Chondrocyte (in vitro differentiated cells): ENCODE measurements at places on chromosomes 4 and X. TPM values are rescaled to one million over a fixed set of nuclear protein-coding genes. Genes with fewer than 3 reads are reported as not detected.

CHRDL1 gene
- total RNA-seq = 0.51 to 1.2 TPM (median 1.2 TPM) in 3 replicates

VEGFC gene
- total RNA-seq = 11.1 to 25.2 TPM (median 13.5 TPM) in 3 replicates

TBC1D9 gene
- 40.5 to 46.5 TPM (median 42.0 TPM) in 3 replicates for total RNA-seq

NSG1 gene
- total RNA-seq = 0.42 TPM in 1 of 3 replicates, not detected in the others

DNA sequence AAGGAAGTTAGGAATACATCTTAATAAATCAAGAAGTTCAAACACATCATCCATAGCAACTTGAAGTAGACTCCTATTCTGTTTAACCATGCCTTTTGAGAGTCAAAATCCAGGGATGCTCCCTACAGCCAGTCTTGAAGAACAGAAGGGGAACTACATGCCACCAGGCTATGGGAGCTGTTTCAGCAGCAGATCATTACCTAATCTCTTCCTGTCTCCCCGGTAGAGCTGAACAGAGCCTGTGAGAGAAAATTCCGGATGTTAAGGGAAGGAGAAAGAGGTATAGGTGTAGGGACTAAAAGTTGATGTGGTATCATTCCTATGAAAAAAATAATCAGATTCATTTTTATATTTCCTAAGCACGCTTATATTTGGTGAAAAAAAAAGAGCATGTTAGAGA, 352.2 kb downstream of the SPRY1 start:
- no peak for DNase-seq

DNA sequence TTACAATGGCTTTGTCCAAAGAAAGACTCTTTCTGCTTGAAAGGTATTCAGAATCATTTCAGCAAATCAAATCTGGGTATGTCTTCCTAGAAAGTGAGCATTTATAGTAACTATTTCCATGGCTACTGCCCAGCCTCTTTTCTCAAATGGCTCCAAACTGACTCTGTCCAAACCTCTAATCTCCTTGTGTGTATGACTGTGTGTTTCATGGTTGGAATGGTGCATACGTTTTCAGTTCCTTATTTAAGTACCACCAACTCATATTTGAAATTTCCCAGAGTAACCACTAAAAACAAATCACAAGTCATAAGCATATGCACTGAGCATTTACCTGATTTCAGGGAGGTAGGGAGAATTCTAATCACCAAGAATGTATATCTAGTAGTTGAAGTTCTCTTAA, 106.0 kb downstream of the TMEM144 start:
- DNase-seq = no peak

DNA sequence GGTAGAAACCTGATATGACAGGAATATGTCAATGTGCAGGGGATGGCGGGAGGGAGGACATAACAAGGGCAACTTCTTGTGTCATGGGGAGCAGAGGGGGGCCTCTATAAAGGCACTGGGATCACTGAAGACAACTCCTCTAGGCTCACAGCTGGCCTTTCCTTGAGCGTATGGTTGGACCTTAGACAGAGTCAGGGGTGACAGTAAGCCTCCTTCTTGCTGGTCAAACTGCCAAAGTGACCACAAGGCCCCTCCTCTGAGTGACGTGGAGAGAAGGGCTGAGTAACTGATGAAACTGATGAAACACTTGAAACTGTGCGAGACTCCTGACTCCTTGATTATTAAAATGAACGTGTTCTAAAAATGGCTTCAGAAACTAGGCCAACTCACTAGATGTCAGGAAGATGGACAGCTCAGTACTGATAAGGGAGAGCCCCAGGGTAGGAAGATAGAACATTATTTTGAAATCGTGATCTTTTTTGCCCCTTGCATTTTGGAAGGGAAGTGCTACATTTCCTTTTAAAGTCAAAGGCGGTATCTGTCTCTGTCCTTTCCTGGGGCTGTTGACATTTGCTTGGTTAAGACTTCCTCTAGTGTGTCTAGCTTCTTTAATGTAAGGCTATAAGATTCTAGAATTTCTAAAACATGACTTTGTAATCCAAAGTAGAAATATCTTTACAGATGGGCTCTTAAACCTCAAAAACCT, 1.6 kb downstream of the RAB33A start:
- DNase-seq = no peak

GRCh38 chrX:118418811-118419251, 72.9 kb downstream of the WDR44 start:
- DNase-seq = no peak

DNA sequence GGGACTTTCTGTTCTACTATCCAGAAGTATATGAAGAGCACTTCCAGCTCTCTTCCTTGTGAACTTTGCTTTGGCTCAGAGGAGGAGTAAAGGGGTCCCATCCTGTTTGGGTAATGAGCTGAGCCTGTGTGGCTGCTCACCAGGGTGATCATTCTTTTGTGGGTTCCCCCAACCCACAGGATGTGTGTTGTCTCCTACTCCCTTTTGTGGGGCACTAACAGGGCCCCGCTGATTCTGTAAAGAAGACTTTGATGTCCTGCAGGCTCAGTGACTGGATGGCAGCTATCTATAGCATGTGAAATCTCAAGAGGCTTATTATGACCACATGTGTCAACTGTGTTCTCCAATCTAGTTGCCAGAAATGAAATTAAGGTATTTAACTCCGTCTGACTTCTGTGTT, 40.8 kb downstream of the ZNF518B start:
- no peak for DNase-seq

DNA sequence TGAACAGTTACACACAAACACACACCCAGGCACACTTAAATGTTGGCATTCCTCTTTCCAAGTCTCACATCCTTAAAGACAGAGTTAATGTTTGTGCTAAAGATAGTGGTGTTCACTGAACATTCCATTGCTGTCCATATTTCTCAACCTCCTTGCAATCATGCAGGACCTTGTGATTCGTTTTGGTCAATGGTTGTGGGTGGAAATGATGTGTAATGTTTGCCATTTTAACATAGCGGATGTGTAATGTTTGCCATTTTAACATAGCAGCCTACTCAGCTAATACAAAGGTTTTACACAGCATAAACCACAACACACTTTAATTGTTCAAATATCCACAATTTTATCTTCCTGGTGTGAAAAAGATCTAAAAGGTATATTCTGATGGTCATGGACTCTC, 93.9 kb downstream of the CEP44 start:
- DNase-seq = no peak
